ENCODE measurements at places on chromosomes 16 and 17.
A peak's percentile ranks its signal among the peaks of the same experiment; 100 is the strongest.

GRCh38 chr16:87822108-87822970 lies 47.0 kb downstream of the SLC7A5 start:
- DNase-seq: no peak

DNA sequence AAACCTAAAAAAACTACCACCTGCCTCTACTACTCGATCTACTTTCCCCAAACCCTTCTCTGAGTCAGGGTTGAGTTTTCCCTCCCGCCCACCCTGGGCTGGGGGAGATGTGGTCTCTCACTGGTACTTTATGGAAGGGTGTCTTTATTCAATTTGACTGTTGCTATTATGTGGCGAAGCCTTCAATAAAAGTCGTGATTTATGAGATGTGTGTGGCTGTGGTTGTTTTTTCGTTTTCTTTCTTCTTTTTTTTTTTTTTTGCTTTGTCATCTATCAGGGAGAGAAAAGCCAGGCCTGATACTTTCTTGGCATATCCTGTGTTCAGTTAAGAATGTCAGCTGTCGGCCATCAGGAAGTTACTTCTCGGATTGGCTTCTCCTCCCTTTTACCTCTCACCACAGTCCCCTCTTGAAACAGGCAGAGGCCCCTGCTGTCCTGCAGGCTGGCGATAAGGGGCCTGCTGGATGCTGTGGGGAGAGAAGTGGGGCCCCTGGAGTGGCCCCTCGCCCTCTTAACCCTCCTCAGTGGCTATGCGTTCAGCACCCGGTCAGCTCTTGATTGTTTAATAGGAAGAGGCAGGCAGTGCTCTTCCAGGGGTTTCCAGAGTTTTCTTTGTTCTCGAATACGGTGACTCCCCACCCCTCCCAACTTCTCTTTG lies 123.0 kb downstream of the MSI2 start:
- DNase-seq: no peak

GRCh38 chr16:56425439-56425832 lies at the start of gene AMFR:
Gene AMFR, minus strand, starts transcription at chr16:56425545. Its CDS starts 218 bp downstream, at chr16:56425327.
- DNase-seq: peak; percentile 42

GRCh38 chr16:89453501-89454321 lies 36.6 kb downstream of the ANKRD11 start:
- no peak for DNase-seq
